ENCODE measurements at places on chromosomes 7 and 10.

DNA sequence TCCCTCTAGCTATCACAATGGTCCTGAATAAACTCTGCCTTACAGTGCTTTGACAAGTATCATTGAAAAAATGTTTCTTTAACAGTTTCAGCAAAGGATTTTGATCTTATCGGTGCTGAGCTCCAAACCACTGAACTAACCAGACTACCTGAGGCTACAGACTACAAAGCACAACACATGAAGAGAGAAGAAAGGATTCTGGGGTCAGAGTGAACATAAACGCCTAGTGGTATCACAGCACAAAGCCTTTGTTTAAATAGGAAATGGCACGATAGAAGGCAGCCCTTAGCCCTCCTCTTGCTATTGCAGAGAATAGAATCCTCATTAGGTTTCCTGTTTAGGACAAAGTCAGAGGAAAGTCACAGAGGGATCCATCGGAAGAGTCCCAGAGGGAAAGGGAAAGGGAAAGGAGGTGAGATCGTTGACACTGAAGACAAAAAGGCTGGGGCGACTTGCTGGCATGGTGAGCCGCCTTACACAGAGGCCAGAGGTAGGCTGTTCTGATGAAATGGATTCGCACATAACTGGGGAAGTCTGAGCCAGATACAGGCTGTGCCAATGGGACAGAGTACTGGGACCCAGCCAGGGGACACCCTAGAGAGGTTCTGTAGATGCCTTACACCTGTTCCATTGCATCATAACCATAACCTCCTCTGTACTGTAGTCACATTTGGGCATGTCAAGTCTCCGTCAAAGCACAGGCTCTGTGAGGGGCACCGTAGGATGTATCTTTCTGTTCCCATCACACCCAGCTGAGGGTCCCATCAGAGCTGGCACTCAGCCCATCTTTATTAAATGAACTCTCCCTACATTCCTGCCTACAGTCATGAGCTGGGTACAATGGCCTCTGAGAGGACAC lies 71.5 kb downstream of the XPNPEP1 start:
- DNase-seq: no peak

DNA sequence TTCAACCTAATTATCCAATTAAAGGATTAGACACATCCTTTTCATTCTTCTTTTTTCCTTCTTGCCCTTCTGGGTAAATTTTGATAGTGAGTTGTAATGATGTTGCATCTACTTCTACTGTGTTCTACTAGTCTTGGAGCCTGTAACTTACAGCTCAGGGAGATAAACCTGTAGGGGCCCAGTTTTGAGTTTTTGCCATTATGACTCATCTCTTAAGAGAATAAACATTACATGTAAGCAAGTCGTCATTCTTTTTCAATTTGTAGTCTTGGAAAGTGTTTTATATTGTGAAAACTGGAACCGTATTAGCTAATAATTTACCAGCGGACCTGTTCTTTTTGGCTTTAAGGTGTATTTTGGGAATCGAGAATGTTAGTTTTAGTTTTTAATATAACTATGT lies 89.7 kb upstream of the RPA3 start:
- peak; percentile 20 for DNase-seq

DNA sequence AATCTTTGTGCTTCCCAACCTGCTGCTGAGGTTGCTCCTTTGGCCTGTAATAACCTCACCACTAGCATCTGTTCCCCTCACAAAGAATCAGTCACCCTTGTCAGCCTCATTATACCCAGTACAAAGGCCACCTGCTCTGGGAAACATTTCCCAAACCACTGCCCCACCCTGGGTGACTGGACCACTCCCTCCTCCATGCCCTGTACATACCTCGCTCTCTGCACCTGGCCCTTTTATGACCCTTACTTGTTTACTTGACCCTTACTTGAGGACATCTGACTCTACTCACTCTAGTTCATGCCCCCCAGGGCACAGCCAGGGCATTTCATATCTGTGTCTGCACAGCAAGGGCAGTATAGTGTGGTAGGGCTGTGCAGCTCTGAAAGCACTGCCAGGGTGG lies 21.4 kb upstream of the AOC1 start:
- no peak for DNase-seq

DNA sequence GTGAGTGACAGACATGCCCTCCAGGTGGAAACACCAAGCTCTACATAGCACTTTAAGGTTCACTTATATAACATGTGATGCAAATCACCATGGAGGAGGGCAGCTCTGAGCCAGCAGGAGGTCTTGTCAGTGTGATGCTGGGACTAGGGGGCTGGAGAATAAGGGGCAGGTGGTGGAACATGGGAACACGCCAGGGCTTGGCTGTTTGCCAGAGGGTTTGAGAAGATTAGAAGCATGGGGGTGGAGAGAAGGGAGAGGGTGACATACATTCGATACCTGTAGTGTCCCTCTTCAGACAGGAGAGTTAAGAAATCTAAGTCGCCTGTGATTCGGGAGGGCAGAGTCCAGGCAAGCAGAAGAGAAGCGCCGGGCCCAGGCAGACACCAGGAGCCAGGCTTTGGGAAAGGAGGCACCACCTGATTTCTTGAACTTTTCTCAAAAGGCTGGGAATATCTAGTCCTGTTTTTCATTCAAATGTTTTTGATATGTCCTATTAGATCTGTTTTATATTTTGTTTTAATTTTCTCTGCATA lies 16.9 kb upstream of the LAMB4 start:
- no peak for DNase-seq

DNA sequence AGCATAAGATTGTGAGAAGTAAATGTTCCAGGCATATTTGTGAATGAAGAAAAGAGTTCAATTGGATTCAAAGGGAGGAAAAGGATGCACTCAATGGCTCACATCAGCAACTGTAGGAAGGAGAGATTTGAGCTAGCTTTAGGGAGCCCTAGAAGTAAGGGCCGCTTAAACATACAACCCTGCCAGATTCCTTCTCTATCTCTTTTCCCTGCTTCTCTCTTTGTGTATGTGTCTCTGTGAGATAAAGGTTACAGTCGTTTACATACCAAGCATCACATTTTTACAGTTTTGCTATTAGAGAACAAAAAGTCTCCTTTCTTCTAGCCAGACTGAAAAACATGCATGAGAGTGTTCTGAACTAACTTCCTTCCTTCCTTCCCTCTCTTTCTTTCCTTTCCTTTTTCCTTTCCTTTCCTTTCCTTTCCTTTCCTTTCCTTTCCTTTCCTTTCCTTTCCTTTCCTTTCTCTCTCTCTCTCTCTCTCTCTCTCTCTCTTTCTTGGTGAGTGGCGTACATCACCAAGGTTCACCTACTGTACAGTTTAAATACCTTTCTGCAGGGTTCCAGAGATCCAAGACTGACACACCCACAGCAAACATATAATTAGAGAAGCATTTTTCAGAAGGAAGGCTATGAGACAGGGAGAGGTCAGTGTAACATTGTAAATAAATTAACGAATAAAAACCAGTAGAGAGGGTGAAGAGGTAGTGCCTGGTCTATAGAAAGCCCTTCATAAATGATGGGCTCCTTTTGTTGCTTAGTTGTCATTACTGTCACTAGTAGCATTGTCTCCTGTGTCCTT lies 240.4 kb downstream of the ARL4A start:
- DNase-seq: no peak

DNA sequence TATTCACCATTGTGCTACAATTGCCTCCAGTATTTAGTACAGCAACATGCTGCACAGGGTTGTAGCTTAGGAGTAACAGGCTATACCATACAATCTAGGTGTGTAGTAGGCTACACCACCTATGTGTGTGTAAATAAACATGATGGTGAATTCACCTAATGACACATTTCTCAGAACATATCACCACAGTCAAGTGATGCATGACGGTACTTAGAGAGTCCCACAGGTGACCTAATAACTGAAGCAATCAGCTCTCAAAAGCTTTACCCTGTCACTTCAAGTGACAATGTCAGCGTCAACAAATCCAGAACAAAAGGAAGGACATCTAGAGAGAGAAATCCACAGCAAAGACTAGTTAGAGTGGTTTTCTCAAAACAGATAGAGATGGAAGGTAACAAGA lies 38.8 kb downstream of the CCNJ start:
- DNase-seq: no peak

GRCh38 chr10:6050801-6051445 lies 11.2 kb downstream of the IL2RA start:
- peak; percentile 3 for DNase-seq

DNA sequence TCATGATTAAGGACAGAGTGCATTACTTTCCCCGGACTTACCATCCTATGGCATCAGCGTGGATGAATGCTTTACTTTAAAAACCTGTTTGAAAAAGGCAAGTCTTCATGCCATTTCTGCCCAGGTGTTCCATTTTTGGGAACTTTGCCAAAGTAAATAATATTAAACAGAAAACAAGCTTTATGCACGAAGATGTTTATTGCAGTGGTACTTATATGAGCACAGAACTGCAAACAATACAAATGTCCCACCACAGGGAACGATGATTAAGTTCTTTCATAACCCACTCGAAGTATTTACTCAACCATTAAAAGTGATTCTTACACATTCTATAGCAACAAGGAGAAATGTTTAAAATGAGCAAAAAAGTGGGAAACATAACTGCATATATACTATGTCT lies 109.7 kb upstream of the GDF10 start:
- DNase-seq: no peak

- DNase-seq: no peak
Measured at GRCh38 chr7:8639668-8640067, 206.3 kb downstream of the NXPH1 start.

DNA sequence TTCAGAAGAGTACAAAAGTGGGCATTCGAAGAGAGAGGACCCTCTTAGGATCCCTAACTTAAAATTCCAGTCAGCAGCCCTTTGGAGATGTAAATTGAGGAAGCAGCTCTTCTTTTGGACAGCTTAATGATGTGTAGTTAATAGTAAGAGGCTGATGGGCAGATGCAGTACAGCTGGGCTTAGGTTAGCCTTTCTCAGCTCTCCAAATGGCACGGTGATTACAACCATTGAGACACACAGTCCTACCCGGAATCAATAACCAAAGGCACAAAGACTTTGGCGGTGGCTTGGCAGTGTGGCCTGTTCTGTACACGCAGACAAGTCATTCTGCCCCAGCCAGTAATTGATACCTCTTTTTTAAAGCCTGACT lies 26.8 kb downstream of the GAD2 start:
- DNase-seq: no peak

- DNase-seq: peak; percentile 14
Measured at GRCh38 chr10:70615784-70616522, 13.4 kb upstream of the PRF1 start.

DNA sequence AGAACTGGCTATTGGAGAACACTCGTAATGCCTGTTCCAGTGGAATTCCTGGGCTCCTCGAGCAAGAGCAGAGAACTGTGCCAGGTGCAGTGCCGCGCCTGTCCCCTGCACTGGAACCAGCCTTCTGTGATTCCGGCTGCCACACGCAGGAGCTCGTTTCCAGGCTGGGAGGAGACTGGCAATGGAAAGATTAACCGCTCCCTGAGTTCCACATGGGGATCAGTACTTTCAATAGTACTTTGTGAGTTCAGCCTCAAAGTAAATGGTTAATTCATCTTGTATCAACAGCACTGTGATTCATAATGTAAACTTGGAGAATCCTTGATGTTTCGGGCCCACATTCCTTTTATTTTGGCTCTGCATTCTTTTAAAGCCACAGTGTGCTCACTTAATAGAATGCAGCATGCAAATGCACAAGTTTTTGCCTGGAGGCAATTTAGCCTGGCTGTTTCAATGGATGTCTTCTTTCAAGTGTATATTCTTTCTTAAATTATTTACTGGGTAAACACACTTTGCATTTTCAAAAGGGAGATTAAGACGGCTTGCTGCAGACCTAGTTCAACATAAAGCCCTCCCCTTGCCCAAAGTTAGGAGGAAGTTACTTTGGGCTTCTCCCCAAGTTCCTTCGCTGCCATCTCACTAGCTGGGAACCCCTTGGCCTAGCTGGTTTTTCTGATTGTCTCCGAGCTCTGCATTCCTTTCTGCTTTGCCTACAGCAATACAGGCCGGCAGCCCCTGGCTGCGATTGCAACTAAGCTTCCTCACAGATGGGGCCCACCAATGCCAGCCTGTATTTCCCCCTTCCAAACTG lies 138.1 kb upstream of the TCF7L2 start:
- DNase-seq: peak; percentile 96

DNA sequence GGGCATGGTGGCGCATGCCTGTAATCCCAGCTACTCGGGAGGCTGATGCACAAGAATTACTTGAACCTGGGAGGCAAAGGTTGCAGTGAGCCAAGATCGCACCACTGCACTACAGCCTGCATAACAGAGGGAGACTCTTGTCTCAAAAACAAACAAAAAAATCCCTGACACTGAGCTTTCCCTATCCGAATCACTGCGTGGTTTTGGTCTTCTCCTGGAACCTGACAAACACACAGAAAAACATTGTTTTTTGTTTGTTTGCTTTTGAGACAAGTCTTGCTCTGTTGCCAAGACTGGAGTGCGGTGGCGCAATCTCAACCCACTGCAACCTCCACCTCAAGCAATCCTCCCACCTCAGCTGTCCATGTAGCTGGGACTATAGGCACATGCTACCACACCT lies 50.4 kb upstream of the PTPRN2 start:
- DNase-seq: no peak

- DNase-seq: peak; percentile 84
Measured at GRCh38 chr7:102220960-102221800, 65.5 kb upstream of the SH2B2 start.
